NCI-H2081 (cell line): ENCODE measurements at places on chromosomes 16 and 17.

- DNase-seq: no peak
These were observed 120.2 kb upstream of the HS3ST2 start for GRCh38 chr16:22693638-22694340.

DNA sequence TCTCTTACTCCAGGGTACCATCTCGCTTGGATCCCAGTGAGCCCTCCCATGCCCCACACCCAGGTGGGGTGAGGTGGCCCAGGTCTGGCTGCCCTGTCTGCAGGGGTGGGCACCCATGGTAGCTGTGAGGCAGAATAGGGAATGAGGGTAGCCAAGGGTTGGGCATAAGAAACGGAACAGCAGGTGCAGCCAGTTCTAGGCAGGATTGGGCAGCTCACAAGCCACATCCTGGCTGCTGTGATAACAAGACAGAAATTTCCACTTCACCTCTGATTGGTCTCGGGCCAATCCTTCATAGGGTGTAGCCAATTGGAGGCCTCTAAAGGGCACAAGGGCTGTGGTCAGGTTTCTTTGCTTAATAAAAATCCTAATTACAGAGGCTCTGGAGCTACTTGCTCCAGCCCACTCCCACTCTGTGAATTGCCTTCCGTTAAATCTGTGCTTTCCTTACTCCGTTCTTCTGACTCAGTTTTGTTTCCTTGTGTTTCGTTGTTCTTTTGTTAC, 1.5 kb upstream of the ARHGDIG start:
- no peak for DNase-seq

GRCh38 chr17:4483012-4483840, 15.5 kb upstream of the SPNS2 start:
- DNase-seq: peak; percentile 44

- no peak for DNase-seq
These were observed 328.1 kb upstream of the MON1B start for GRCh38 chr16:76862901-76863300.

DNA sequence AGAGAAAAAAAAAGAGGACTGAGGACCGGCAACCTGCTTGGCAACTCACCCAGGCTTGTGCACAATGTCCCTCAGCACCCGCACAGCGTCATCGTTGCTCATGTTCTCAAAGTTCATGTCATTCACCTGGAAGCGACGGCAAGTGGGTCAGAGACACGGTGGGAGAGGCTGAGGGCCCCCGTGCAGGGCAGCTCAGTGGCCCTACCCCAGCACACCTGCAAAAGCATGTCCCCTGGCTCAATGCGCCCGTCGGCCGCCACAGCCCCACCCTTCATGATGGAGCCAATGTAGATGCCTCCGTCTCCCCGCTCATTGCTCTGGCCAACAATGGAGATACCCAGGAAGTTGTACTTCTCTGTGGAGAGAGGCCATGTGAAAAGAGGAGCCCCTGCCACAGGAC, 5.4 kb downstream of the DVL2 start:
- DNase-seq: no peak

GRCh38 chr17:61875285-61875684, 12.0 kb upstream of the BRIP1 start:
- no peak for DNase-seq

GRCh38 chr16:48194828-48195556, 39.2 kb upstream of the ABCC12 start:
- DNase-seq: peak; percentile 23

DNA sequence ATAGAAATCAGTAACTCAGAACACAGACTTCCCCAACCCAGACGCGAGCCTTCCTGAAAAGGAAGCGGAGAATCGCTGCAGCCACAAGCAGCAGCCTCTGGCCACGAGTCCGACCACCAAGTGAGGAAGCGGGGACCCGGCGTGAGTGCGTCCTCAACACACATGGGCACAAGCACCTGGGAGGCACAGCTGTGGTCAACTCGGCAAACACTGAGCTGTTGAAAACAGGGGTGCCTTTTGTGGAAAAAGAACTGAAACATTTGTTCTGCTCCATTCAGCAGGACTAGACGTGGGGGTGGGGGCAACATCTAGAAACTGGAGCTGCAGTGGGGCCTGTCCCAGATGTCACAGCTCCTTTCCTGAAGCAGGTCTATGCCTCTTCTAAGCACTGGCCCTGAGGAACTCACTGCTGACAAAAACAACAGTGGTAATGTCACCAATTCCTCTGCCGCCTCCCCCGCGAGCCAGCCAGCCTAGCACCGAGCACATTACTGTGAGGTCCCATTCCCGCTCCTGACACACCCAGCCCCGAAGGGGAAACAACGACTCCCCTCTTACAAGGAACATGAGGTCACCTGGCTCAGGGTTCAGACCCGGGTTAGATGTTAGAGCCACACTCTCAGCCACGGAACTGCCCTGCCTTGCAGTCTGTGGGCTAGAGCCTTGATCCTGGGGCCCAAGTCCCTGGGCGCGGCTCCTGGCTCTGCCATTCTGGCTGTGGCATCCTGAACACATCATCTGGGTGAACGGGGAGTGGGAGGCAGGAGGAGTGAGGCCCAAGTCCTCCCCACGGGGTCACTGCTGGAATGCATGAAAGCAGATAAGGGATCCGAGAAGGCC, 29.0 kb downstream of the KDM8 start:
- DNase-seq: no peak

- DNase-seq: no peak
These were observed 11.3 kb downstream of the NTN1 start for GRCh38 chr17:9032583-9032982.

GRCh38 chr16:81850197-81850944, 71.3 kb downstream of the PLCG2 start:
- no peak for DNase-seq

- DNase-seq: no peak
These were observed 520.9 kb upstream of the CDH5 start for GRCh38 chr16:65845466-65846209.

DNA sequence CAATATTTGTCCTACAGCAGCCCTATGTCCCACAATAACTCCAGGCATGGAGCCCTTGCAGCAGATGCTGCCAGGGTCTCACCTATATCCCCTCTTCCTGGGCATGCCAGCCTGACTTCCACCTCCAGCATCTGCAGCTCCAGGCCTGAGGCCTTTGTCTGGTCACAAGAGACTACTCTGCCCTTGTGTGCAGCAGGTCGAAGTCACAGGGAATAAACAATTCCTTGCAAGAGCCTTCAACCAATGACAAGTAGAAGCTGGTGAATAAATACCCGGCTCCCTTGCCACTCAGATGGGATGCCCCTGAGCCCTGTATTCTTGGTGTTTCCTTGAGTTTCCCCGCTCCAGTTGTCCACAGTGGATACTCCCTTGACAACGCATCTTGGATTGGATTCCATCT, 23.0 kb downstream of the CES1 start:
- no peak for DNase-seq

GRCh38 chr16:30636599-30636998, 14.2 kb upstream of the PRR14 start:
- no peak for DNase-seq
